Activated CD4-positive, alpha-beta T cell treated with anti-CD3 and anti-CD28 coated beads for 36 hours (primary cell): ENCODE measurements at places on chromosomes 7 and 10. TPM values are rescaled to one million over a fixed set of nuclear protein-coding genes. Genes with fewer than 3 reads are reported as not detected.

- H3K36me3 ChIP-seq = peaks cover under 1% of the 10 kb centered on the region
- no peak for DNase-seq
- H3K27ac ChIP-seq = no peak overlapping the region
- peaks cover 8% of the 10 kb centered on the region for H3K27me3 ChIP-seq
These were observed 53.3 kb downstream of the TPST1 start for GRCh38 chr7:66258409-66258808.

DNA sequence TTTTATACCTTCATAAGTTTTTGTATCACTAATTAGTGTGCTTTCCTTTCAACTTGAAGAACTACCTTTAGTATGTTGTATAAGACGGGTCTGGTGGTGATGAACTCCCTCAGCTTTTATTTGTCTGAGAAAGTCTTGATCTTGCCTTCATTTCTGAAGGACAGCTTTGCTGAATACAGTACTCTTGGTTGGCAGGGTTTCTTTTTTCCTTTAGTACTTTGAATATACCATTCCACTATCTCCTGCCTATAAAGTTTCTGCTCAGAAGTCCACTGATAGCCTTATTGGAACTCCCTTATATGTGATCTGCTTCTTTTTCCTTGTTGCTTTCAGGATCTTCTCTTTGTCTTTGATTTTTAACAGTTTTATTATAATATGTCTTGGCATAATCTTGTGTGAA is 230.9 kb downstream of the HPSE2 start:
- no peak overlapping the region for H3K27ac ChIP-seq
- DNase-seq = no peak
- H3K4me3 ChIP-seq = no peak overlapping the region
- H3K36me3 ChIP-seq = no peaks in the 10 kb centered on the region
- no peaks in the 10 kb centered on the region for H3K27me3 ChIP-seq
- no peaks in the 10 kb centered on the region for H3K4me1 ChIP-seq

DNA sequence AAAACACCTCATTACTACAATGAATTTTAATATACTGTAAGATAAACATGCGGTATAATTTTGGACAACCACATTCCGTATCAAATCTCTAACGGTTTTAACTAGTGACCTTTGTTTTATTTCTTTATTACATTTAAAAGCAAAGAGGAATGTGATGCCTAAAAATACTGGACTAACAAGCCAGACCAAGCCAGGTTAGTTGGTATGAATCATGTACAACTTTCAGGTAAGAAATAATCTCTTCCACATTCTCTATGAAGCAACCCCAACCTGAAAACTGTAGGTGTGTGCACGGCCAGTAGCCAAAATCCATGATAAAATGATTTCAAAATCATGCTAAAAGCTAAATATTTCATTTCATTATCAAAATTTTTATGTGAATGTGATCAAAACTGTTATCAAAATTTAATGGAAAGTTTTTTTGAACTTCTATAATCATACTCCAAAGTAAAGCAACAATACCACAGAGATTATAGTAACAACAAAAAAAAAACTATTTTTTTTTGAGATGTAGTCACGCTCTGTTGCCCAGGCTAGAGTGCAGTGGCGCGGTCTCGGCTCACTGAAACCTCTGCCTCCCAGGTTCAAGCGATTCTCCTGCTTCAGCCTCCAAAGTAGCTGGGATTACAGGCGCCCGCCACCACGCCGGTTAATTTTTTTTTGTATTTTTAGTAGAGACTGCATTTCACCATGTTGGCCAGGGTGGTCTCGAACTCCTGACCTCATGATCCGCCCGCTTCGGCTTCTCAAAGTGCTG is 127.2 kb downstream of the NRBF2 start:
- H3K4me1 ChIP-seq = peaks cover 76% of the 10 kb centered on the region
- no peaks in the 10 kb centered on the region for H3K27me3 ChIP-seq
- DNase-seq = no peak

- peaks cover 17% of the 10 kb centered on the region for H3K4me1 ChIP-seq
- no peak overlapping the region for H3K4me3 ChIP-seq
- H3K27me3 ChIP-seq = no peaks in the 10 kb centered on the region
- DNase-seq = no peak
These were observed 2.7 kb upstream of the PRXL2A start for GRCh38 chr10:80405626-80406025.

- H3K27me3 ChIP-seq = no peaks in the 10 kb centered on the region
- H3K4me3 ChIP-seq = no peak overlapping the region
- H3K4me1 ChIP-seq = no peaks in the 10 kb centered on the region
- peaks cover 20% of the 10 kb centered on the region for H3K36me3 ChIP-seq
- H3K27ac ChIP-seq = no peak overlapping the region
These were observed 62.0 kb upstream of the CAMK2B start for GRCh38 chr7:44387389-44387788.

GRCh38 chr7:40498924-40499510 is 364.2 kb downstream of the SUGCT start:
- H3K27ac ChIP-seq = no peak overlapping the region
- no peak for DNase-seq
- H3K4me1 ChIP-seq = no peaks in the 10 kb centered on the region
- no peaks in the 10 kb centered on the region for H3K36me3 ChIP-seq
- H3K4me3 ChIP-seq = no peak overlapping the region
- H3K27me3 ChIP-seq = no peaks in the 10 kb centered on the region

DNA sequence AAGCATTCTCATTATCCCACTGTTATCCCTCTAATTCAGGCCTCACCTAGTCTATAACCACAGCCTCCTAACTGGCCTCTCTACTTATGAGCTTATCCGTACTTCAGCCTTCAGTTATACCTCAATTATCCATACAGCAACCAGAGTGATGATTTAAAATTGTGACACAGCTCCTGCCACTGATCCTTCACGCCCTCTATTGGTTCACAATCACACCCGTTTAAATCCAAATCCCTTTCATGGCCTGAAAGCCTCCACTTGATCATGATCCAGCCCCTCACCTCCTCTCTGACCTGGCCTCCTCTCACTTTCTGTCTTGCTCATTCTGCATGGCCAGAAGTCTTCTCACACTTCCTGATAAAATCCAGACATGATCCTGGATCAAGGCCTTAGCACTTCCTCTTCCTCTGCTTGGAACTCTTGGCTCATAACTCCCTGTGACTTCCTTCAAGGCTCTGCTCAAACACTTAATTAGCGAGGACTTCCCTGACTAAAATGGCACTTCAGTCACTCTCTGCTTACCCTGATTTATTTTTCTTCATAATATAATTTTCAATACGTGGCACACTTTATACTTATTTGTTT is 19.0 kb upstream of the TMEM26 start:
- H3K36me3 ChIP-seq = no peaks in the 10 kb centered on the region
- no peak overlapping the region for H3K27ac ChIP-seq
- H3K4me3 ChIP-seq = no peak overlapping the region
- no peak for DNase-seq
- H3K4me1 ChIP-seq = no peaks in the 10 kb centered on the region
- peaks cover 2% of the 10 kb centered on the region for H3K27me3 ChIP-seq

GRCh38 chr7:55192723-55193122 is 172.4 kb upstream of the LANCL2 start:
- H3K27ac ChIP-seq = no peak overlapping the region
- H3K36me3 ChIP-seq = no peaks in the 10 kb centered on the region
- peaks cover 12% of the 10 kb centered on the region for H3K27me3 ChIP-seq

GRCh38 chr7:135919071-135919841 is 57.9 kb downstream of the MTPN start:
- H3K36me3 ChIP-seq = peaks cover 3% of the 10 kb centered on the region
- DNase-seq = no peak
- H3K27ac ChIP-seq = no peak overlapping the region
- no peaks in the 10 kb centered on the region for H3K27me3 ChIP-seq
- H3K4me1 ChIP-seq = no peaks in the 10 kb centered on the region

DNA sequence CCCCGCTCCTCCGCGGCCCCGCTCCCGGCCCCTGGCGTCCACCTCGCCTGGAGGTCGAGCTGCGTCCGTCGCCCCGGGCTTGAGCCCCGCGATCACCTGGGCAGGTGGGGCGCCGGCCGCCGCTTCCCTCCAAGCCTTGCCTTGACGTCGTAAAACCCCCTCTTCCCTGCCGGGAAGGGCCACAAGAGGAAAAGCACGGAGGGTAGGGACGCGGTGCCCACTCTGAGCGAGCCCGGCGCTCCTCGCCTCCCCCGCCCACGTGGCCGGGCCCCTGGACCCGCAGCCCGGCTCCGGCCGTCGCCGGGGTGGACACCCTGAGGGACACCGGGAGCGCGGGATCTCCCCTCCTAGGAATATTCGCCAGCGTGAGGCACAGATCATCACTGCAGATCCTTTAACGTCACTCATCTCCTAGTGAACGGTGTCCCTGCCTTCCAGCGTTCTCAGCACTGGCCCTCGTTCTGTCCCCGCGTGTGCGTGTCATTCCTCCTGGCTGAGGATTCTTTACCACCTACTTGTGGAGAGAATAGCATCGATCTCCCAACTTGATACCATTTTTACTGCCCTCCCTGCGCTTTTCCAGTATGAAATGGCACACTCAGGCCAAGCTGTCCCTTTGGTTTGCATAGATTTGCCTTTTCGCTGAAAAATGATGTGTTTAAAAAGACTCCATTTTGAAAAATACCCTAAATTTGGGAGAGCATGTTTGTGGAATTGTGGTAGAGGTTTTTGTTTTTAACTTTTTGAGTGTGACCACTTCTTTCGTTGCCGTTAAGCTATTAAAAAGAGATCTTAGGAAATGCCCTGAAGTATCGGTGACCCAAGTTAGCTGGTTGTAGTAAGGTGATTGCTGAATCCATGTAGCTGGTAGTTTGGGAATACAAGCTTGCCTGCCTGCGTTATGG is 649 bp downstream of the ACTR3B start:
- H3K27me3 ChIP-seq = no peaks in the 10 kb centered on the region
- peak overlapping the region; percentile 91 for H3K27ac ChIP-seq
- peaks cover 20% of the 10 kb centered on the region for H3K4me1 ChIP-seq
- DNase-seq = peak; percentile 42

GPC2 gene
- total RNA-seq = 6.1 TPM
